ENCODE measurements at places on chromosomes 3 and 15. TPM values are rescaled to one million over a fixed set of nuclear protein-coding genes. Genes with fewer than 3 reads are reported as not detected.

Gene ATP8B4
- total RNA-seq: 4.9 TPM

DNA sequence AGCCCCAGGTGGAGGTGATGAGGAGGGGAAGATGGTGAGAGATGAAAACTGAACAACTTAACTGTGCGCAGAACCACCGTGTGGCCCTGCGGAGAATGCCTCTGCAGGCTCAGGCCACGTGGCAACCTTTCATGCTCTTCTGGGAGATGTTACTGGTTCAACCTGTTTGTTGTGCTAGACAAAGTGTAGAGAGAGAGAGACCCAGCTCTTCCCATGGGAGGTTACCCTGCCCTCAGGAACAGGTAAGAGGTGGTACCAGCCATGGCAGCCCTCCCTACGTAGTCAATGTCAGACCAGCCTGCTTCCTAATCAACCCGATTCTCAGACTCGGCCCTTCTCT, 37.0 kb upstream of the HACD2 start:
- H3K4me3 ChIP-seq: no peak overlapping the region
- no peak overlapping the region for H3K27ac ChIP-seq
- H3K27me3 ChIP-seq: no peaks in the 10 kb centered on the region
- peaks cover 2% of the 10 kb centered on the region for H3K36me3 ChIP-seq

Gene PLA2G4B
- 7.2 TPM for total RNA-seq

Gene PP2D1
- not detected for total RNA-seq

GRCh38 chr3:87135412-87135811, 91.7 kb upstream of the CHMP2B start:
- no peaks in the 10 kb centered on the region for H3K27me3 ChIP-seq
- H3K4me3 ChIP-seq: no peak overlapping the region
- H3K27ac ChIP-seq: no peak overlapping the region
- DNase-seq: no peak
- no peaks in the 10 kb centered on the region for H3K4me1 ChIP-seq

- no peaks in the 10 kb centered on the region for H3K27me3 ChIP-seq
- H3K4me1 ChIP-seq: peaks cover 7% of the 10 kb centered on the region
- no peaks in the 10 kb centered on the region for H3K36me3 ChIP-seq
- DNase-seq: no peak
- H3K4me3 ChIP-seq: no peak overlapping the region
Observed at GRCh38 chr3:458653-459310, 262.2 kb downstream of the CHL1 start.
